ENCODE measurements at places on chromosomes 12 and 14. TPM values are rescaled to one million over a fixed set of nuclear protein-coding genes. Genes with fewer than 3 reads are reported as not detected.

Gene HSPB8
- total RNA-seq, result 11.4 TPM

Gene SLC25A21
- 0.87 TPM for total RNA-seq

Gene SERPINA9
- total RNA-seq, result not detected

Gene PIWIL1
- not detected for total RNA-seq

Gene SDR9C7
- total RNA-seq, result not detected

DNA sequence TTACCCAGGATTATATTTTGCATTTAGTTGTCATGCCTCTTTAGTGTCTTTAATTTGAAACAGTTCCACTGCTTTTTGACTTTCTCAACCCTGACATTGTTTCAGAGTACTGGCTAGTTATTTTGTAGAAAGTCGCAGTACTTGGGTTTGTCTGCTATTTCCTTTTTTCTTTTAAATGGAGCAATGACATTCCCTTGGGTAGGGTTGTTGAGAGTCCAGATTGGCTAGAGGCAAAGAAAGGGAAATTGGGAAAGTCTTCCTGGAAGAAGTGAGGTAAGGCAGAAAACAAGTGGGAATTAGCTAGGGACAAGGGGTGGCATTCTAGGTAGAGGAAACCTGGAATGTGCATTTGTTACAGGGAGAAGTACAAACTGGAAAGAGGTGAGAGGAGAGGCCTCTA lies 245.9 kb downstream of the EMP1 start:
- no peak for DNase-seq

DNA sequence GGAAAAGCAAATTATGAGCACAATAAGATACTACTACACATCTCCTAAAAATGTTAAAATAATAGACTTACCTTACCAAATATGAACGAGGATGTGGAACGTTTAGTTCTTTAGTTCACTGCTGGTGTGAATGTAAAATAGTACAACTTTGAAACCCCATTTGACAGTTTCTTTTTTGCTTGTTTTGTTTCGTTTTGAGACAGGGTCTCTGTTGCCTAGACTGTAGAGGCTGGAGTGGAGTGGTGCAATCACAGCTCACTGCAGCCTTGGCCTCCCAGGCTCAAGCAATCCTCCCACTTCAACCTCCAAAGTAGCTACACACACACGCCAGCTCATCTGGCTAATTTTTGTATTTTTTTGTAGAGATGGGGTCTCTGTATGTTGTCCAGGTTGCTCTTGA lies 136.4 kb upstream of the FAR2 start:
- DNase-seq, result no peak
